Adipose tissue (tissue), 3 donors: ENCODE measurements at places on chromosomes 2 and 18. TPM values are rescaled to one million over a fixed set of nuclear protein-coding genes. Genes with fewer than 3 reads are reported as not detected.

The MPV17 gene
- 76.3 TPM for polyA plus RNA-seq

The SLC11A1 gene
- polyA plus RNA-seq, result 5.6 TPM

The MEP1B gene
- polyA plus RNA-seq, result not detected

The ARHGAP15 gene
- polyA plus RNA-seq, result 8.7 TPM

The WNT6 gene
- 0.25 TPM for polyA plus RNA-seq

The SP9 gene
- polyA plus RNA-seq, result not detected
